ENCODE measurements at places on chromosomes 16 and 17.

DNA sequence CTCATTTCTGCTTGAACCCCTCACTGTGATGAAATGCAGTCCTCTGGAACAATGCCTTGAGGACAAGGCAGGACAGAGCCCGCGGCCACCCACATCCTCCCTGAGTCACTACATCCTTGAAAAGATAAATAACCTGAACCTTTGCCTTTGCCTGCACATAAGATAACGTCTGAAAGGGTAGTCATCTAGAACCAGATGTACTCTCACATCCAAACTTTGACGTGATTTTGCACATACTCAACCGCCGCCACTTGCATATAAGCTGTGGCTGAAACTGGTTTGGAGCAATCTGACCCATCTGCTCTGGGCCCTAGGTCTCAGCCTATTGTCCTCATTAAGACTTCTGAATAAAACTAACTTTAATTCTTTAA is 252.1 kb downstream of the PHKB start:
- no peak for DNase-seq

- no peak for DNase-seq
Observed at GRCh38 chr16:20850981-20851380, 44.7 kb downstream of the REXO5 start.

DNA sequence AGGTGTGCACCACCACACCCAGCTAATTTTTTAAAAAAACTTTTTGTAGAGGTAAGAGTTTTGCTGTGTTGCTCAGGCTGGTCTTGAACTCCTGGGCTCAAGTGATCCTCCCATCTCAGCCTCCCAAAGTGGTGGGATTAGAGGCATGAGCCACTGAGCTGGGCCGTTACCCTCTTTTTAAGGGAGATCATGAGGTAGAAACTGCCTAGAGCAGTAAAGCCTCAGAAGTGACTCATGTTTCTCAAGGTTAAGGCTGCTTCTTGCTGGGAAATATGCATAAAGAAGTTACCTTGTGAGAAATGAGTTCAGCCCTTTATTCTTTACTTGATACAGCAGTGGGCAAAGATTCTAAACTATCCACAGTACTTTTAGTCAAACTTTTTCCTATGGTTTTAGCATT is 38.2 kb downstream of the GRB2 start:
- DNase-seq, result no peak

- no peak for DNase-seq
Observed at GRCh38 chr17:51402899-51403298, 142.6 kb downstream of the UTP18 start.

DNA sequence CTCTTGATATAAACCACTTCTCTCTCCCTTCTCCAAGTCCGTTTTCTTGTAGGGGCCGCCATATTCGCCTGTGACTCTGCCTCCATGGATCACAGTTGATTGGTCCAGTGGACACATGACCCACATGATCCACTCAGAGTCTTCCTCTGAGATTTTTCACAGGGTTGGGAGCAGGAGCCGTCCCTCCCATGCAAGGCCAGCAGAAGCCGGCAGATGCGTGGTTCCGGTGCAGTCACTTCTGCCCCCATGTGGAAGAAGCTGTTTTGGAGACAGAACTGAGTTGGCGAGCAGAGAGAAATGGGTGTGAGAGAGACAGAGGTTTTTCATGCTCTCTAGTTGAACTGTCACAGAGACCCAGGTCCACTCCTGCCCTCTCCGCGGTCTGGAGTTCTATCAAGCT is 83.3 kb downstream of the C16orf95 start:
- DNase-seq, result no peak

DNA sequence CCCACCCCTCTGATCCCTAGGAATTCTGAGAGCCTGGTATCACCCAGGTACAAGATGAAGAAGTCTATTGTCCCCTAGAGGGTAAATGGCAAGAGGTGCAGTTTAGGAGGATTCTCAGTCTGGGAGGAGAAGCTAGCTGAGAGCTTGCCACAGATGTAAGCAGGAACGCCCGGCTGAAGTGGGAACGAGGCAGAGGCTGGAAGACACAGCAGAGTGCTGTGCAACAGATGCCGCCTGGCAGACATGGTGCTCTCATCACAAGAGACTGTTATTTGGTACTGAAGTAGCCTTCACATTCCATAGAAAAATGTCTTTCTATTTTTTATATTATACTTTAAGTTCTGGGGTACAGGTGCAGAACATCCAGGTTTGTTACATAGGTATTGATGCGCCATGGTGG is 20.3 kb upstream of the KRT20 start:
- DNase-seq, result no peak

Measured in activated CD8-positive, alpha-beta memory T cell treated with anti-CD3 and anti-CD28 coated beads for 48 hours (primary cell).